ENCODE measurements at places on chromosomes 12 and 14.
A peak's percentile ranks its signal among the peaks of the same experiment; 100 is the strongest.

GRCh38 chr12:79083181-79083580, 218.6 kb downstream of the SYT1 start:
- no peak for DNase-seq

DNA sequence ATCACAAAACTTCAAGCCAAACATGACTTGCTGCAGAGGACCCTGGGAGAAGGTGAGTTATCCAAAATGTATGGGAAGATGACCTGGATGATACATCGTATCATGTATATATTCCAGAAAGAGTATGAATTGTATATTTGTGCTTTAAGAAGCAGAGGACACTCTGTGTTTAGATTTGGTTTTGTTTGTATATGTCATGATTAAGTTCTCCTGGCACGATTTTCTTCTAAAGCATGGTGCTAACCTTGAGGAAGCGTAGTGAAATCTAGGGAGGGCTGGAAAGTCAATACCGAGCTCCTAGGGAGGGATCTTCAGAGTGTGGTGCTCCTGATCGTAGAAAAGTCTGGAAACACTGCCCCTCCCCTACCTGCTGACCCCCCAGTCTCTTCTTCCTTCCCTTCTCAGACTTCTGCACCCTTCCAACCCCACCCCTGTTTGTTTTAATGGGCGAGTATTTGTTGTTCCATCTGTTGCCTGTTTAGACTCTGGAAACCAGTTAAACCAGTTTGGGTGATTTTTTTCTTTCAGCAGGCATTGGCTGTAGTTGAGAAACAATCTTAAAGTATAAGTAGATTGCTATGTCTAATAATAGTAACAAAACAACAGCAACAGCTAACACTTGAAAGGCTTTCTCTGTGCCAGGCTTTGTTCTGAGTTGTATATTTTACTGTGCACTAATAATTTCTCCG, 141.6 kb downstream of the KICS2 start:
- DNase-seq = no peak

DNA sequence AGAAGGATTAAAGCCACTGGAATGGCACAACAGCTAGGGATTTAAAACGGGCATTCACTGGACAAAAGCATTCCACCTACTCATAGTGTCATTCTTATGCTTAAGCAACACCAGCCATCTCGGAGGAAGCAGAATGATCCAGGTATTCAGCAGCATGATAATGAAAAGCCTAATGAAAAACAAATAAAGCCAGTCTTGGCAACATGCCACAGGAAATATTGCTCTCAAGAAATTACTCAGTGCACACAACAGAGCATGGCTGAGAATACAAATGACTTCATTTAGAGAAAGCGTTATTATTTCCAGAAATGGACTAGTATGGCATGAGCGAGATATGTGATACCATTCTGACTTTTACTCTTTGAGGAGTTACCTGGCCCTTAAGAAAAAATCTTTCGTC, 442.2 kb downstream of the APAF1 start:
- DNase-seq = peak; percentile 0

- no peak for DNase-seq
Observed at GRCh38 chr14:50932156-50932555, 12.1 kb downstream of the PYGL start.

GRCh38 chr14:24876996-24877395, 173.0 kb downstream of the STXBP6 start:
- DNase-seq = no peak

GRCh38 chr12:126219654-126220279, 1154.5 kb downstream of the AACS start:
- DNase-seq = no peak

GRCh38 chr12:100656141-100656540, 82.7 kb downstream of the GAS2L3 start:
- DNase-seq = no peak

DNA sequence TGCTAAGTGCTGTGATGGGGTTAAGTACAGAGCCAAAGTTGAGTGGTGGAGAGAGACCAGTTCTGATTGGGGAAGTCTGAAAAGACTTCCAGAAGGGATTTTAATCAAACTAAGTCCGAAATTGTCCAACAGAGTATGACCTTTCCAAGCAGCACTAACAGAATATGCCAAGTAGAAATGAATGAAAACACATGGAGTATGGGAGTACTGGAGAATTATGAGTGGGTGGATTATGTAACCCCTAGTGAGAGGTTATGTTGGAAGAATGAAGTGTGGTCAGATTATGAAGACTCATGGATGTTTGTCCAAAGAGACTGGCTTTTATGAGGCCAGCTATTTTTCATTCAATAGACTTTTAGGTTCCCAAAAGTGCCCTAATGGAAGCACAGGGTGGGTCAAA, 94.0 kb upstream of the PLEKHA5 start:
- DNase-seq = no peak

DNA sequence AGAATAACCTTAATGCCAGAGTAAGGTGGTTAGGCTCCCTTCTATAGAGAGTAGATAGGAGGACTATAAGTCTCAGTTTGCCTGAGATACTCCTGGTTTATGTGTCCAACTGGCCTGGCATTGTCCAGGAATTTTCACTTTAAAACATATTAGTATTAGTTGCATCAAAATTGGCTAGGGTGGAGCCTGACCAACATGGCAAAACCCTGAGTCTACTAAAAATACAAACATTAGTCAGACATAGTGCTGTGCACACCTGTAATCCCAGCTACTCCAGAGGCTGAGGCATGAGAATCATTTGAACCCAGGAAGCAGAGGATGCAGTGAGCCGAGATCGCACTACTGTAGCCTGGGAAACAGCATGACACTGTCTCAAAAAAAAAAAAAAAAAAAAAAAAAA, 11.9 kb downstream of the WDHD1 start:
- no peak for DNase-seq

DNA sequence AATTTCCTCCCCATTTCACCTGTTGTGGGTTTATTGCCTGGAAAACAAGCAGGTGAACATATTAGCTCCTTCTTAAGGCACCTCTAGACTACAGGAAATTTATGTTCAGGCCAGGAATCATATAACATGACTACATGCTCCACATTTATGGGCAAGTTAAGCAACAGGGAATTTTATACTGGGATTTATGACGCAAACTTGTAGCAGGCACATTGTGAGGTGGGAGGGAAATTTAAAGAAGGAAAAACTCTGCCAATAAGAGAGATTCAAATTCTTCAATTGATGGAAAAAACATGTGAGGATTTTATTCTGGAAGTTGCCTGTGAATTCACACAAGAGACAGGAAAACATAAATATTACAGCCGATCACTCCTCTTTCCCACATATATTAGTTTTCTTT, 93.9 kb downstream of the TBC1D30 start:
- DNase-seq = no peak

DNA sequence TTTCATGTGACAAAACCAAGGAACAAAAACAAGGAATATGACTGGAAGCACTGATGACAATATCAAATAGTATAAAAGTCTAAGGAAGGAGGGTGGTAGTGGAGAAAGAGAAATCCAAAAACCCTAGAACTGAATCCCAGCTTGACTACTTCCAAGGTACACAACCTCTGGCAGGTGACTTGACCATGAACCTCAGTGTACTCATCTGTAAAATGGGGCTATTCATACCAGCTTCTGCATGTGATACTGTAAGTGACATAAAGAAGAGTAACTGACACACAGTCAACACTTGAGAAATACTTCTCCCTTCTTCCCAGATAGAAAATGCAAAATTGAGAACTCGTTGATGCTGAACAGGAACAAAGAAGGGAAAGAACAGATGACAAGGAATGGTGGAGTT, 10.3 kb upstream of the DPF3 start:
- no peak for DNase-seq

DNA sequence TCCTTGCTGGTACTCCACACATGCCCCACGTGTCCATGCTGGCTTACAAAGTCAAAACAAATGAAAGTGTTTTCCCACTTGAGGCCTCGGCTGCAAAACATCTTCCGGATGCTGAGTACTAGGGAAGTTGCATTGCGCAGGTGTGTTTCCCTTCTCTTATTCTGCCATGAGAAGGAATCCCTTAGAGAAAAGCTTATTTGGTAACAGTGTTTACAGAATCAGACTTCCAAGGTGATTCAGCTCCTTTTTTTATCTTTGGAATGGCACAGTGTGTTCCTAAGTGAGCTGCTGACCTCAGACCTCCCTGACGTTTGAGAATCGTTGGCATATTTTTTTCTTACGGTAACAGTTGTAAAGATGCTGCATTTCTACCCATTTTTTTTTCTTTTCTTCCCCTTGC, 211.3 kb downstream of the ESR2 start:
- no peak for DNase-seq

GRCh38 chr12:59357811-59358210, 238.0 kb upstream of the SLC16A7 start:
- DNase-seq = no peak

GRCh38 chr14:74649673-74650072, 37.6 kb upstream of the LTBP2 start:
- DNase-seq = no peak

- DNase-seq = no peak
Observed at GRCh38 chr14:68099495-68100045, 280.0 kb downstream of the RAD51B start.

DNA sequence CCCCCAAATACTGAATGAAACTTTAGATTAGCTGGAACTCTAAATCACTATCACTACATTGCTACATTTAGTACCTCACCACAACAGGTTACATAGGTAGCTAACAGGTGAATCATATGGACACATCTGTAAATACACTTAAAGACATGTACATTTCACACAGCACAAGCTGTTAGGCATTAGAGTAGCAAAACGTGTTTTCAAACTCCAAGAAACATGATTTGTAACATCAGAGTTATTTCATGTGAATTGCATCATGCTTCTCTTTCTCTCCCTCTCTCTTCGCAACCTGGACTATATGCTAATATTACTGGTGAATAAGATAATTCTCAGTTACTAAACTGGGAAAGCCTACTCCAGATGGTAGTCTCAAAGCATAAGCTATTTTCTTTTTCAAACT, 4.3 kb downstream of the SEL1L start:
- DNase-seq = peak; percentile 68

DNA sequence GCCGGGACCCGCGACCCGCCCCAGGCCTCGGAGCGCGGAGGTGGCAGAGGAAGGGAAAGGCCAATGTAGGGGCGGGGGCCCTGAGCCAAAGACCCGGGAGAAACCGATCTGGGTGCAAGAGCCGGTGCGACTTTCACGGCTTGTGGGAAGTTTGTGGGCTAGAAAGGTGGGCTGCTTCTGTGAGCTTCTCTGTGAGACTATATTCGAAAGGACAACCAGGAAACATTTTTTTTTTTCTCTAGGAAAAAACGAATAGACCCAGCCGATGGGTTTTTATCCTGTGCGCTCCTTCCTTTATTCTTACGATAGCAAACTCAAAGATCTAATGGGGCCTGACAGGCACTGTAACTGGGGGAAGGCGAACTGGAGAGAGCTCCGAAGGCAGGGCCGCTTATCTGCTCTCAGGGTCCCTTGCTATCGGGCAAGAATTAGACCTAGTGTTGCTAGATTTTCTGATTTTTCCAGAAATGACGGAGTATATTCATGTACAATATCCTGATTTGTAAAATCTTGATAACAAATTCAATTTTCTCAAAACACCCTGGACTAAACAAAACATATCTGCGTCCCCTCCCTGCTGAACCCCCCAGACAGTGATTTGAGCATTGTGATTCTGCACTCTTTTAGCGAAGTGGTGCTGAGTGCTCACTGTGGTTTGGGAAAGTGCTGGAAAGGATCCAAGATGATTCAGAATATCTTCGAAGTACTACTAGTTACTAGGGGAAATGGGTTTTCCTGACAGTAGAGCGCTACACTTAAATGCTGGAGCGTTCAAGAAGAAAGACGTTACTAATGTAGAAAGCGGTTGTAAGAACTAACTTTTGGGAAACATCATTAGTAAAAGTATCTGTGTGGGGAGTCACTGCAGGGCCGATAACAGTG, 563 bp upstream of the STXBP6 start:
- DNase-seq = peak; percentile 83

DNA sequence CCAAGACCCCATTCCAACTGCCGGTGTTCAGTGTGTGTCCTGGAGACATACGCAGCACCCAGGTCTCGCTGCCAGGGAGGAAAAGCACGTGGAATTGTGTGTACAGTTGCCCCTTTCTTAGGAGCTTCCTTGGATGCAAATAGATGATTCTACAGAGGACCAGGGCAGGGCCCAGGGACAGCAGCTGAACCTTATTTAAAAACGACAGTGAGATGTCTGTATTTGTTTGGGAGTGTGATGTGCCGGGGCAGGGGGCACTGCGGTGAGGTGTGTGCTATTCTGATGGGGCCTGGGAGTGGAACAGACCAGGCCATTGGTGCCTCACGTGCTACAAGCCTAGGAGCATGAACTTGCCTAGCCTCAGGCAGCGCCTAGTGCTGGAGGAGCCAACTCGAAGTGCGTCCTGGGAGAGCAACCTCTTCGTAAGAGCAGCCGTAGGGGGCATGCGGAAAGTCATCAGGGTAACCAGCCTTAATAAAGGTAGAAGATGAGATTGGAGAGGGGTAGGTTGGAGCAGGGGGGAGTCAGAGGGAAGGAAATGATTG, 98.3 kb upstream of the ESRRB start:
- no peak for DNase-seq

DNA sequence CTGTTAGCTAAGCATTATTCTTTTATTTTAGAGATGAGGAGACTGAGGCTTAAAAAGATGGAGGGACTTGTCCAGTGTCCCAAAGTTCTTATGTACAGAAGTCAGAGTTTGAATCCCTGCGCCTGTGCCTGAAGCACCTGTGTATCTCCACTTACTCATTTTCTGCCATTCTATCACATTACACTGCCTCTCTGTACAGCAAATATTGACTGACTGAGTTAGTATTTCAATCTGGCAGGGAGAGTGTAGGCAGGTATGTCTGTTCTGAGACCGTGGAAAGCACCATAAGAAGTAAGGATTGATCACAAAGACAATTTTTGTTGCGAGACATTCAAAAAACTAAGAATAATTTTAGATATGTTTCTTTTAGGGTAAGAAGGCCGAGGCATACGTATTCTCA, 162.7 kb downstream of the KITLG start:
- no peak for DNase-seq

GRCh38 chr12:102106905-102107304, 13.0 kb downstream of the NUP37 start:
- DNase-seq = no peak

DNA sequence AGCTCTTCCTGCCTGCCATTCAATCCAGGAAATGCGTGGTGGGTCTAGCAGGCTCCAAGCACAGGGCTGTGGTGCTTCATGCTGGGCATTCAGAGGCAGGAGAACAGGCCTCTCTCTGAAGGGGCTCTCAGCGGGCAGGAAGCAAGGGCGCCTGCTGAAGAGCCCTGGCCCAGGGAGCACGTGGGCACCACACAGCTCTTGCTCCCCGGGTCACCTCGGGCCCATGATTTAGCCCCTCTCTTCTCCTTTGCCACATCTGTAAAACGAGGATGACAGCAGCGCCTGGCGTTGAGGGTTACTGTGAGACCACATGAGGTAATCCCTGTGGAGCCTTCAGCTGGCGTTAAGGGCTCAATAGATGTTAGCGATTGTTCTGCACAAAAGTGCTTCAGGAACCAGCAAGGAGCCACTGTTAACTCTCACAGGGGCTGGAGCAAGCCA, 37.6 kb upstream of the SPTLC2 start:
- no peak for DNase-seq

DNA sequence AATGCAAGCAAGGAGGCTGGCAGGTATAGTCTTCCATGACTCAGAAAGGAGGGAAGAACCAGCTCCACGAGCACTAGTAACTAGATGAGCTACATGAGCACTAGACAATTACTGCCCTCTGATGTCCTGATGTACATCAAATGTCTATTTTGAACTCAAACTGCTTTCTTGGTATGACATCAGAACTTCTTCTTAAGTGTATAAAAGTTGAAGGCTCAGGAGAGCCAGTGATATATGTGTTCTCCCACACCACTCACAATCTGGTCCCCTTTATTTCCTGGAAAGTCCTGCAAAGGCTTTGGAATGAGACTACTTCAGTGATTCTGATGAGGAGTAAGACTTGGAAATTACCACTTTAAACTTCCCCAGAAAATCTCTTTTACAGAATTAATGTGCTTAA, 18.5 kb upstream of the DHRS7 start:
- peak; percentile 17 for DNase-seq

Data from fibroblast of skin of right quadriceps (primary cell).